ENCODE measurements at places on chromosomes 4 and X. TPM values are rescaled to one million over a fixed set of nuclear protein-coding genes. Genes with fewer than 3 reads are reported as not detected.
A peak's percentile ranks its signal among the peaks of the same experiment; 100 is the strongest.

DNA sequence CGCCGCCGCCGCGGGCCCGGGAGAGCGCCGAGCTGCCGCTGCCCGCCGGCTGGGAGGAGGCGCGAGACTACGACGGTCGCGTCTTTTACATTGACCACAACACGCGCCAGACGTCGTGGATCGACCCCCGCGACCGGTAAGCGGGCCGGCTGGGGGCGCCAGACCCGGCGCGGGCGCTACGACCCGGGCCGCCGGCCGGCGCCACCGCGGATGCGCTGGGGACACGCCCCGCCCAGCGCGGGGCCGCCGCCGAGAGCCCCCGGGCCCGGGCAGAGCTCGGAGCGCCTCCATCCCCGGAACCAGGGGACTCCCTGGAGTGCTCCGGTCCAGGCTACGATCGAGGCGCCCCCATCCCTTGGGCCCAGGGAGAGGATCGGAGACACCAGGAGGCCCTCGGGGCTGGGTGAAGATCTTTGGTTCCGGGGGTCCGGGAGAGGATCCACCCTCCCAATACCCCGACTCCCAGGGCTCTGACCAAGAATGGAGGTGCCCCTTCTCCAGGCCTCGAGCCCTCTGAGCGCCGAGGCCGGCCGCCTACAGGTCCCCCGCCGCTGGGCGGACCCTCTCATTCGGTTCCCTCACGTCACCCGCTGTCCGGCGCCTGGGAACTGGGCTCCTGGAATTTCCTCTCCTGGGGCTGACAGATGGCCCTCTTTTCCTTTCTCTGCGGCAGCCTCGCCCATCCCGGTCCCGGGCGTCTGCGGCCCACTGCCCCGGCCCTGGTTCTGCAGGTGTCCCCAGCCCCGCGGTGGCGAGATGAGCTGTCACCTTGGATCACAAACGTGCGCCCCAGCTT is 48.8 kb downstream of the CLDN34 start:
- peak; percentile 63 for DNase-seq

The TNIP3 gene
- 0.59 TPM for total RNA-seq

DNA sequence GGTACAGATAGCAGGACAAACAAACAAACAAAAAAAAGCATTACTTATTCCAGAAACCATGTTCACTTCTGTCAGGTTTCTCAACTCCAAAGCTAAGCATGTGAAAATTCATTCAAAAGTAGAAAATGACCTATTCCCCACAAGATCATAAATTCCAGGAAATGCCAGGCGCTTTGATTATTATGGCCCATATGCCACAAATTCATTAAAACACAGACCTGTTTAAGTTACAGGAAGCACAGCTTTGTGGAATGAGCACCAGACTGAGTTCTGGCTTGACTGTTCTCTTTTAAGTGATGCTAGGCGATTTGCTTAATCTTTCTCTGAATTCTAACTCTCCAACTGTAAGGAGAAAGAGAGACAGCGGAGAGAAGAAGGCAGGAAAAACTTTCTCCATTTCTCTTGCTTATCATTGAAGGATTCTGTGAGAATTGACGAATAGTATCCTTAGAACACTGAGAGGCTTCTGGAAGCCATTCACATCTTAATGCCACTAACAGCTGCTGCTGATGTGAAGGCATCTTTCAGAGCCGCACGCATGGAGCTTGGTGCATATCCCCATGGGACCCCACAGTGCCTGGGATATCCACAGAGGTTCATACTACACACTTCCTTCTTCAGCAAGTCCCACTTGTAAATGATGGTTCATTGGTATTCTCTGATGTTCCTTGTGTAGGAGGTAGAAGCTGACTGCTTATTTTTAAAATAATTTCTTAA is 138.0 kb downstream of the ZNF674 start:
- DNase-seq = no peak

DNA sequence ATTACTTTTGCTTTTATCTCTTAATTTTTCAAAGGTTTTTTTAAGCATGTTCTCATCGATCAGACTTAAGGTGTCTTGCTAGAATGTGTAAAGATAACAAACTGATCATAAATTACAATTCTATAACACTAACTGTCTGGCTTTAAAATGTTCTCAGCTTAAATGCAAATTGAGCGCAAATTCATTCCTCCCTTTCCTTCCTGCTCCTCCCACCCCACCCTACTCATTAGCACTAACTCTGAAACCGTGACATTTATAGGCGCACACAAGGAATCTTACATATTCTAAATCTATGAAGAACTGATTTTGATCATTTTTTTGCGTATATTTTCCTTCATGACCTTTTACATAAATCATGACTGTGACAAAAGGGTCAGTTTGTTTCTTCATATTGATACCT is 590.0 kb upstream of the DIAPH2 start:
- no peak for DNase-seq

DNA sequence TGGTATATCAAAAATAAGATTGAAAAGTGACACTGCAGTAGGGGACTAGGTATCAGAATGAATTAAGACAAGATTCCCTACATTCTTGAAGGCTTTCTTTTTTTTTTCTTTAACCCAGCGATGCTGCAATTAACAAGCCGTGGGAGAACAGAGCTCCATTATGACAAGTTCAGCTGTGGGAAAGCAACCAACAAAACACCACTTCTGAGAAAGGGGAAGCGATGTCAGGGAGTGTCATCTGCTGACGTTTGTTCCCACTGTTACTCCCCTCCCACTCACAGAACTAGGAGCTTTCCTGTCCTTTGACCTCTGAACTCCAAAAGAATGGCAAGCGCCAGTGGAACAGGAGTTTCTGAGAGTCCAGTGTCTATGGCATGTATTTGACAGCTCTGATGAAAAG is 90.2 kb upstream of the SLITRK2 start:
- DNase-seq = no peak

GRCh38 chr4:151215295-151215694 is 61.7 kb upstream of the PRSS48 start:
- DNase-seq = no peak

Data from osteoblast (primary cell).